ENCODE measurements at places on chromosomes 3 and 15.
A peak's percentile ranks its signal among the peaks of the same experiment; 100 is the strongest.

- DNase-seq = no peak
Observed at GRCh38 chr3:177811835-177812234, 614.6 kb upstream of the TBL1XR1 start.

GRCh38 chr3:168360993-168361392 lies 265.3 kb upstream of the GOLIM4 start:
- no peak for DNase-seq

GRCh38 chr3:46272028-46272451 lies 29.8 kb downstream of the CCR3 start:
- no peak for DNase-seq

- DNase-seq = peak; percentile 81
Observed at GRCh38 chr15:73368301-73369136, at the start of gene HCN4. TSS of gene HCN4 (minus strand) at chr15:73368958. CDS start at chr15:73368270, 688 bp downstream.

DNA sequence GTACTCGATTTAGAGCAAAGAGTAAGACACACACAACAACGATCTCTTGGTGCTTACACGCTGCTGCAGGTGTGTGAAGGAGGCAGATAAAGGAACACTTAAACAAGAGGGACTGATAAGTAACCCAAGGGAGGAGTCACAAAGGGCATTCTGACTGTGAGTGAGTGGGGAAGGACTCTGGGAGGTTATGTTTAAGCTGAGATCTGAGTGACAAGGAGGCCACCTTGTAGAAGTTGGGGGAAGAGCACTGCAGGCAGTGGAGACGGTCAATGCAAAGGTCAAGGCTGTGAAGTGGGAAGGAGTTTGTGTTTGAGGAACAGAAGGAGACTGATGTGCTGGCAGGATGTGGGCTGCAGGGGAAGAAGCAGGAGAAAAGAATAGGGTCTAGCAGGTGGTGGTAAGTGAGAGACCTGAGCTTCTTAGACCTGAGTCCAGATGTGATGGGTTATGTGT lies 63.1 kb downstream of the LPP start:
- no peak for DNase-seq

DNA sequence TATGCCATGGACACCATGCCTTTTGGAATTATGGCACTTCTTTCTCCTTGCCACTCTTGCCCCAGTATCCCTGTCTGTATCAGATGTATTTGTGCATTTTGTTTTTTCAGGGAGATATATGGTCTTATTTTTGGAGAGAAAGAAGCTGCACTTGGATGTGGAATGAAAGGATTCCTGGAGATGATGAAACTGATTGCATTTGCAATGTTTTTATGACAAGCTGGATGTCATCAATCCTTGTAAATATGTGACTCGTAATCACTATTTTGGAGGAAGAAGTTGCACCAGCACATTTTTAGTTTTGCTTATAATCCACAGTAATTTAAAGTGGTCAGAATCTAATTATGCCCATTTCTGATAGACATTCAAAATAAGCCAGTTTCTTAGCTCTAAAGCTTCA lies 165.0 kb downstream of the NR1D2 start:
- DNase-seq = no peak

GRCh38 chr3:155890671-155891190 lies 20.3 kb downstream of the GMPS start:
- DNase-seq = peak; percentile 17
